ENCODE measurements at places on chromosomes 2 and 18.

- DNase-seq, result no peak
Observed at GRCh38 chr18:79774111-79774510, 23.6 kb upstream of the KCNG2 start.

- DNase-seq, result no peak
Observed at GRCh38 chr2:183229386-183229785, 105.1 kb downstream of the NUP35 start.

DNA sequence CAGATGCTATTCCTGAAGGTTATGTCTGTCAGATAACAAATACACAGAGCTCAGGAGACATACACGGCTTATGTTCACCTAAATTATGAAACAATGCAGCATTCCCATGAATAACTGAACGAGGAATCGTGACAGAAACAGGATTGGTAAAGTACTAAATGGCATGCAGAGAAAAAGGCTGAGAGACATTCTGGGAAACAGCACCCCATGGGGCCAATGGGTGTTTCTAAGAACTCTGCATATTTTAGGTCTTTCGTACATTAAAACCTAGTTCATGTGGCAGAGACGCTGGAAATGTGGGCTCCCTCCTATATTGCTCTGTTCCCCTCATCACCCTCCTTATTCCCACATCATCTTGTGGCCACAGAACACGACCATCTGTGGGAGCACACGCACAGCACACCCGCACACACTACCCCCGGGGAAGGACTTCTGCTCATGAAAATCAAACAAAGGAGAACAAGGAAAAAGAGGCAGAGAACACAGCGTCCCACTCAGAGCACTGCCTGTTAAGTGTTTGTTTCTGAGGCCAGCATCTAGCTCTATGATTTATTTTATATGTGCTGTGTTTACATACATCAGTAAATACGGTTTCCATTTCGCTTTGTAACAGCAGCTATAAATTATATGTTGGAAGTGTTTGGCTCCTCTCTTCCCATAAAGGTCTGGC is 143.6 kb downstream of the AFF3 start:
- no peak for DNase-seq

- DNase-seq, result no peak
Observed at GRCh38 chr18:30094556-30094955, 948.0 kb downstream of the DSC3 start.

DNA sequence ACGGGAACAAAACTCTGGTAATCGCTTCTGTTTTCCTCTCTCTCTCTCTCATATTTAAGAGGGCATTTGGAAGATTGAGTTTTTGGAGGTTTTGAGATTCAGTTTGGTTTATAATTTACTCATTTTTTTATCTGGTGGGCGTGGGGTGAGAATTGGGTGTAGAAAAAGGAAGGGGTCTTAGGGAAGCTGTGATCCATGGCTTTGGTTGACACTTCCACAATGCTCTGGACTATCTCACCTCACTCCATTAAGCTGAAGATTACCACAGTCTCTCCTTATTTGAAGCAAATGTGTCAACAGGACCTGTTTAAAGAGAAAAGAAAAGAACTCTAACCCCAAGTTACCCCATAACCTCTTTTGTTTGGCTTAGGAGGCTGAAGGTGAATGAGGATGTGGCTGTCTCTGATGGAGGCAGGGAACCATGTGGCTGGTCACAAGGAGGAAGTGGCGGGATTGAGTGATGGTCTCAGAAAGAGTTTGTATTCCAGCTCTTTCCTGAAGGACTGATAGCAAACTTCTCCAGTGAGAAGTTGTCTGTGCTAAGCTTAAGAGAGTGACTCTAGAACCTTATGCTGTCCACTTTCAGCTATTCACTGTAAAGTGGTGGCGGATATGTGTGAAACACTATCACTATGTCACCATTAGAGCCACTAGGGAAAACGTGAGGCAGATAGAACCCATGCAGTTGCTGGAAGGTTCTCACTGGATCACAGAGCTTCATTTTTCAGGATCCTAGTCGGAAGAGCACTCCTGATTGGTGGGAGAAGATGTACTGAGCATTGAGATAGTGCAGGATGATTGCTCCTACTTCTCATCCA is 934 bp downstream of the ZNF804A start:
- DNase-seq, result no peak

- no peak for DNase-seq
Observed at GRCh38 chr18:48693625-48694262, 154.9 kb downstream of the CTIF start.

DNA sequence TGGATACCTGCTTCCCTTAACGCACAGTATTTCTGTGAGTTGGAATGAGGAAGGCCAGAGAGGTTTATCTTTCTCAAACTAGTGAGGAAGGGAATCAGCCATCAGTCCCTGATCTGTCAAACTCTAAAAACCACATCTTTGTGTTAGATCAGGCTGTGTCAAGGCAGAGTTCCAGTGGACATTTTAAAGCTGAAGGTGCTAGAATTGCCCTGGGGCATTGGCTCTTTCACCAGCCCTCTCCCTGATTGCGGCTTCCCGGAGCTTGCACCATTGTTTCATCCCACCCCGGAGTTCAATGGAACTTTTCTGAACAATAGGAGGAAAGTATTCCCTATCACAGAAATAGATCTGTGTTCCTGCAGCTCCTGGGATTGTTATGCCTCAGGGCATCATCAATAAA is 110.2 kb downstream of the RNF144A start:
- no peak for DNase-seq

- no peak for DNase-seq
Observed at GRCh38 chr2:142321706-142322280, 191.0 kb upstream of the LRP1B start.

DNA sequence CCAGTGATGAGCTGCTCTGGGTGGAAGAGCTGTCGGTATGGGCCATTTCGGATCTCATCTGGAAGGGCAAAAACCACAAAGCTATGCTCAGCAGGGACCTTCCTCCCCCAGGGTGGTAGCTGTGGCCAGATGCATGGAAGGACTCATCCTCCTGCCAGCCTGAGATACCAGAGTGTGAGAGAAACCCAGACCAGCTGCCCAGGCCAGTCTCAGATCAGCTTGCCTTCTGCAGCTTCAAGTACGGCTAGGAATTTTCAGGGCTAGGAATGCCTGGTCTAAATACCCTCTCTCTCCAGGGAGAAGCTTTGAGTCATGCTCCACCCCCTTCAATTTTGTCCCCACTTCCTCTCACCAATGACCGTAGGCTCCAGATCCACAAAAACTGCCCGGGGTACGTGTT is 1.4 kb upstream of the TUBA4B start:
- DNase-seq, result no peak

DNA sequence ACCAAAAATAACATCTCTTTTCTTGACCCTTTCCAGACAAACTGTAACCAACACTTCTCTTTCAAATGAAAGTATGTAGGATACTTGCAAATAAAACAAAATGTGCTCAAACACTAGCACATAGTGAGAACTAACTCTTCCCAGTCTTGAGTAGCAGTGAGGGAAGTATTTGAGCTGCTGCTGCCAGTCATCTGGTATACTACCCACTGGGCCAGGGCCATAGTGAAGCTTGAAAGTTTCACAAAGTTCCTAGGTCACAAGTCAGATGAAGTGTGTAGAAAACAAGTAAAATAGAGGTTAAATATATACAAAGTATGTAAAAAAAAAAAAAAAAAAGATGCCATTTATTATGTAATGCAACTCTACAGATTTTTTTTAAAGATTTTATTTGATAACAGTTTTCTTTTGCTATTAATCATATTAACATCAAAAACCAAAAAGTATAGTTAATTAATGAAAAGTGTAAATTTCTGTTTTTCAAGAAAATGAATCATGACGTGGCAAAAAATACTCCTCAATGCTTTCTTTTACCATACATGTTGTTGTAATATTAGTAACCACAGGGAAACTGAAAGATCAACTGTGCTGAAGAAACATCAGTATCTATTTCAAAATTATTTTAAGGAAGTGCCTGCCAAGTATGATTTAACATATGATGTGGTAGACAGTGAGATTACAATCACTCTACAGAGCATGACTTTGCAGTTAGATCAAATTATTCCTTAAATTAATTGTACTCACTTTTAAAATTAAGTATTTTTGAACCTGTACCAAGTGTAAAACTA is 21.6 kb upstream of the TRIB2 start:
- DNase-seq, result no peak

- DNase-seq, result no peak
Observed at GRCh38 chr18:78701771-78702396, 277.7 kb upstream of the SALL3 start.

- DNase-seq, result no peak
Observed at GRCh38 chr2:28209864-28210263, 182.8 kb upstream of the FOSL2 start.

- no peak for DNase-seq
Observed at GRCh38 chr2:224711859-224712665, 4.1 kb downstream of the CCDC195 start.

DNA sequence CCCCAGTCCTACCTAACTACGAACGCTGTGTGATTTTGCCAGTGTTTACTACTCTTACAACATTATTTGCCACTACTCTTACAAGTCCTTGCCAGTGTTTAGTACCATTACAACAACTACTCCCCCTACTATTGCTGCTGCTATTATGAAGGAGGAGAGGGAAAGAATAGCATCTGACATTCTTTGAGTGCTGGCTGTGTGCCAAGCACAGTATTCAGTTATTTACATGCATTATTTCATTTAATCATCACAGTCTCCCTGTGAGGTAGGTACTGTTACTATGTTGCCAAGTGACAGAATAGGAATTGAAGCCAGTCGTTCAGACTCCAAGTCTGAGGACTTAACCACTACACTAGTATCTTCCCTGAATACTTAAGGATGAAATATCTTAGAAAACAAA is 185.9 kb upstream of the FOSL2 start:
- no peak for DNase-seq

DNA sequence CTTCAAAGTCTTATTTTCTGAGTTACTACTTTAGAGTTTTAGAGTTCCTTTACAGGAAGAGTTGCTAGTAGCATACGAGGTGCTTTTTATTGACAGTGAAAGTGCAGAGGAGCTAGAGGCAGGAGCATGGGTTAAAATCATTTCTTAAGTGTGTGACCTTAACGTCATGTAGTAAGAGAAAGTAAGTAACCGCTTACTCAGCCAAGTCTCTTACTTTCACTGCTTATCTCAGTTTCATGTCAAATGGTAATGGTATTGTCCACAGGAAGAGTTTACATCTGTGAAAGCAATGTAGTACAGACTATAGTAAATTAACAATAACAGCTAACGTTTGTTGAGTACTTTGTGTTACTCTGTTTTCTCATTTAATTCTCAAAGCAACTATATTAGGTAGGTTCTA is 12.6 kb downstream of the NDUFAF7 start:
- no peak for DNase-seq
